Activated naive CD4-positive, alpha-beta T cell treated with anti-CD3 and anti-CD28 coated beads, Interleukin-2, amount 10 ng/mL, durations not matched to agents 7 days and 5 days (primary cell): ENCODE measurements at places on chromosomes 3 and 15.

- DNase-seq, result no peak
Measured at GRCh38 chr3:161212906-161213305, 8.2 kb upstream of the NMD3 start.

GRCh38 chr3:164332831-164333802, 745.2 kb downstream of the SI start:
- no peak for DNase-seq

GRCh38 chr3:52683611-52684010, 2.1 kb downstream of the PBRM1 start:
- no peak for DNase-seq

DNA sequence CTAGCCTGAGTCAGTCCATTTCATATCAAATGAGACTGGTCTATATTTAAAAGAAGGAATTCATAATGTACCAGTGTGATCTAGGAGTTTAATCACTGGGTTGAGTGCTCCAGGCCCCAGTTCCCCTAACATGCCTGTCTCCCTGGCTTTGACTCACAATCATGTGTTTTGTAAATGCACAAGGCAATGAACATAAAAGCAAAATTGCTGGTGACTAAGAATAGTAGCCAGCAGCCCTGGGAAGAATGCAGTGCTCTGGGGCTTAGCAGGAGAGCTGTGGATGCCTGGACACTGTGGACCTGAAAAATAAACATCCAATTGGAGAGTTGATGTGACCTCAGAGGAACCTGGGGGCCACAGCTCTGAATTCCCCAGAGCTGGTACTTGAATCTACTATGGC, 50.3 kb downstream of the SYNPR start:
- DNase-seq, result no peak

GRCh38 chr3:193795062-193795690, 202.2 kb downstream of the OPA1 start:
- no peak for DNase-seq

DNA sequence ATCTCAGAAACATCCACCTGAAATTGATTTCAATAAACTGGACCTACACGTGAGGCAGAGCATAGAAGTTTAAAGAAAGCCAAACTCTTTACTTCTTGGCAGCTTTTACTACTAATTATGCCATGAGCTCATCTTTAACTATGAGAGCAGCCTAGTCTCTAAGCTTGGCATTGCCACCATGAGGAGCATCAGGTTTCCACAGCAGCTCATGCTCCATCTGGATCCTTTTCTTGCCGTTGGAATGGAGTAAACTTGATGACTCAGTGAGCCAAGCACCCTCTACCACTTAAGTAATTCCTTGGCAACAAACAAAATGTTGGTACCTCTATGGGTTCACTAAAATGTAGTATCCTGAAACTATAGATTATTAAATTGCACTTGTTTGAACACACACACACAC, 583.2 kb downstream of the EPHA3 start:
- DNase-seq, result no peak

- no peak for DNase-seq
Measured at GRCh38 chr3:108524537-108524936, 14.1 kb upstream of the MYH15 start.

- DNase-seq, result no peak
Measured at GRCh38 chr3:183911763-183912506, 27.3 kb upstream of the PARL start.

DNA sequence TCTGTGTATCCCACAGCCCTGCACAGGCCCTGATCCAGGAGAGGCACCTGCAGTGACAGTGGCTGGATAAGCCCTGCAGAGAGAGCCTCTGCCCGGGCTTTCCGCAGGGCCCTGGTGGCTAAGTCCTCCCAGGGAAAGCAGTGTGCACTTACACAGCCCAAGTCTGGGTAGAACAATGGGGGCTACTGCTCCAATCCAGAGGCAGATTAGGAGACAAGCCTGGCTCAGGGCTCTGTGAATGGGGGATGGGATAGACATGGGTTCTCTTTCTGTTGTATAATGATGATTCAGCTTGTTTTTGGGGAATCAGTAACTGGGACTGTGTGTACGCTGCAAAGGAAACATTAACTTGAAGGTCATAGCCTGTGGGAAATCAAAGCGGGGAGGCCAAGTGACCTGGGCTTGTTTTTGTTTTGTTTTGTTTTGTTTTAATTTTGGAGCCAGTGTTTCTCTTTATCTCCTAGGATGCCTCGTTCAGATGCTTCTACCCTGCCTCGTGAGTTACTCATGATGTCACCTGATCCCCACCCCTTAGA, 4.1 kb upstream of the ALDH1L1 start:
- no peak for DNase-seq

DNA sequence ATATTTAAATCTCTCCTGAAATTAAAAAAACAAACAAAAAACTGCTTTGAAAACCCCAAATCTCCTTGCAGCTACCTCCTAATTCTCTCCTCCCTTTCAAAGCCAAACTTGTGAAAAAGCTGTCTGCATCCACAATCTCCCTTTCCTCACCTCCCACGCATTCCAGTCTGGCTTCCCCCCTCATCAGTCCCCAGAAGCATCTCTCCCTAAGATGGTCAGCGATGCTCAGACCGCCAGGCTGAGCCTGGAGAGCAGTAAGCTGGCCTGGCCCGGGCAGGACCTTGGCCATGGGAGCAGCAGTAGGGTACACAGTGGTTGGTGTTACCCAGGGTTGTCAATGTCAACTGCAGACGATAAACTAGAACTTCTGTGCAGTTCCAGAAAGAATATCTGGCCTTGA, 32.9 kb upstream of the BLM start:
- DNase-seq, result no peak

DNA sequence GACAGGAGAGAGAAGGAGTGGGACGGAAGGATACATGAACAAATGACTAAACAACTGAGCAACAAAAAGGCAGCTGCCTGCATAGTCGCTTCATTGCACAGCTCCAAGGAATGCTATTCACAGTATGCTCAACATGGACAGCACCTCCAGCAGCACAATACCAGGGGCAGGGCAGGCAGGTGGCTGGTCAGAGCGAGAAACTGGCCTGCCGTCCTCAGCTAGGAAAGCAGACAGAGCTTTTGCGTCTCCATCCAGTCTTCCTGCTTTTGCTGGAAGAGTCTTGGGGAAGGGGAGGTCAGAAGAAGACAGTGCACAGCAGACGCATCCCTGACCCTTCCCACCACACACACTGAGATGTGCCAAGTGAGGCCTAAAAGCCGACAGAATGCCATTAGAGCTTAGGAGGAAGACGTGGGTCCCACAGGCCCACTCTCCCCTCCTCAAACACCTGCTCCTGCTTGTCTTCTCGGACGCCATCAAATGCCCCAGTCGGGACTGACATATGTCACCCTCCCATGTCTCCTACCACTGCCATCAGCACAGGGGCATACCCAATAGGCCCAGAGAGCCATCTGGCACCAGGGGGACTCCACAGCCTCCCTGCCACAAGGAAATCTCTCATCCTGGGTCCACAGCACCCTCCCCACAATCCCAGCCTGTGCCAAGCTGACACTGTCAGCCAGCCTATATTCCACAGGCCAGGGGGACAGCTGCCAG, 3.9 kb downstream of the RAB6B start:
- no peak for DNase-seq

- DNase-seq, result no peak
Measured at GRCh38 chr15:88982304-88982945, 69.2 kb upstream of the MFGE8 start.

GRCh38 chr3:65893631-65894030, 145.1 kb downstream of the MAGI1 start:
- no peak for DNase-seq

- no peak for DNase-seq
Measured at GRCh38 chr3:55000546-55000945, 72.7 kb upstream of the LRTM1 start.

DNA sequence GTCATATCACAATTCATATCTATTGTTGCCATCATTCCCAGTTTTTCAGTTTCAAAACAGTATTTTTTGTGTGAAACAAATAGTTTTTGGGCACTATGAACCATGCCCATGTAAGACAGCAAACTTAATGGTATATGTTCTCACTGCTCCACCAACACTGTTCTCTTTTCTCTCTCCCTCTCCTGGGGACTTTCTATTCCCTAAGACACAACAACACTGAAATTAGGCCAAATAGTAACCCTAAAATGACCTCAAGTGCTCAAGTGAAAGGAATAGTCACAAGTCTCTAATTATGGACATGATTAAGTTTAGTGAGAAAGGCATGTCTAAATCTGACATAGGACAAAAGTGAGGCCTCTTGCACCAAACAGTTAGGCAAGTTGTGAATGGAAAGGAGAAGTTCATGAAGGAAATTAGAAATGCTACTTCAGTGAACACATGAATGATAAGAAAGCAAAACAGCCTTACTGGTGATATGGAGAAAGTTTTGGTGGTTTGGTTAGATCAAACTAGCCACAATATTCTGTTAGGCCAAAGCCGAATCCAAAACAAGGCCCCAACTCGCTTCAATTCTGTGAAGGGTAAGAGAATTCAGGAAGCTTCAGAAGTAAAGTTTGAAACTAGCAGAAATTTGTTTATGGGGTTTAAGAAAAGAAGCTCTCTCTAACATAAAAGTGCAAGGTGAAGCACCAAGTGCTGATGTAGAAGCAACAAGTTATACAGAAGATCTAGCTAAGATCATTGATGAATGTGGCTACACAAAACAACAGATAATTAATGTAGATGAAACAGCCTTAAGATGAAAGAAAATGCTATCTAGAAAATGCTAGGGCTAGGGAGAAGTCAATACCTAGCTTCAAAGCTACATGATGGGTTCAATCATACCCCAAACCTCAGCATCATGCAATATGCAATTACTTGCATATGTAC, 104.2 kb downstream of the CBLB start:
- peak; percentile 45 for DNase-seq

- peak; percentile 92 for DNase-seq
Measured at GRCh38 chr3:152268555-152269055, at the start of gene MBNL1. Gene MBNL1 (plus strand): TSS chr3:152268929. CDS start chr3:152300194, 31,265 bp downstream.

DNA sequence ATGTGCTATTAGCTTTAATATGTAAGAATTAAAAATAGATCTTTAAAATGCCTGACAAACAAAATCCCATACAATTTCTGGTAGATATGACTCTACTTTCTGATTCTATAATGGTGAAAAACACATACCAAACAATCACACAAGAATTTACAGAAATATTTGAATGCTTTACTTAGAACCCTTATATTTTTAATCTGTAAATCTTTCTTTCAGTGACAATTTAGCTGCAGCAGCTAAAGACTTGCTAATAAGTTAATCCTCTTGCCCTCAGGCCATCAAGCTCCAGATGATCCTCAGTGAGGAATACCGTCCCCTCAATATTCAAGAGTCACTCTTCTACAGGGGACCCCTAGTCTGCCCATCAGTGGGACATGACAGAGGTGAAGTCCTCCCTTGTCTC, 55.6 kb downstream of the C3orf80 start:
- DNase-seq, result no peak

DNA sequence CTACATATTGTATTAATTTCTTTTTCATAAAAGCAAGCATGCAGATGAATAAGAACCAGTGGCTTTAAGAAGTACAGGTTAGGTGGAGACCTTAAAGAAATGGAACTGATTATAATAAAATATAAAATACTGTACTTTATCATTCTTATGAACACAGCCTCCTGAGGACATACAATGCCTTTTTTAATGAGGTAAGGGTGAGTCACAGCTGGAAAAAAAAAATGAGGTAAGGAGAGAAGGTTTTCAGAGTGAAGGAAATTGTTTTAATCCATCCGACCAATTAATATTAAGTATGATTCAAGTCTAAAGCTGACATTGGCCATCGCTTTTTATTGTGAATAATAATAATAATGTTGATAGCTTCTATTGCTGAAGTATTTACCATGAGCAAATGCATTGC, 170.3 kb upstream of the SOX2 start:
- no peak for DNase-seq

- DNase-seq, result no peak
Measured at GRCh38 chr3:11134794-11135193, 19.5 kb upstream of the HRH1 start.

DNA sequence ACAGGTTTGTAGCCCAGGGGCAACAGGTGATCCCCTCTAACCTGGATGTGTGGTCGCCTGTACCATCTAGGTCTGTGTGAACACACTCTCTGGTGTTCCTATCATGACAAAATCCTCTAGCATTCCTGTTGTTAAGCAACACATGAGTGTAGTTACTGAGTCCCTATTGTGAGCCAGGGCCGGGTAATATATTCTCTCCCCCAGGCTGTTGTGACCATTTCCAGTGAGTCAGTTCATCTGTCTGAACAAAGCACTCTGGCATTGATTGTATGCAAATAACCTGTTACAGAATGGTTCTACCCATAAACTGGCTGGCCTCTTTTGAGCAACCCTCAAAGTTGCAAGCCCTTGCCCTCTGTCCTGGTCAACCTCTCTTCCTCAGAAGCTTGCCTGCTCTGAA, 2.6 kb upstream of the FLNB start:
- DNase-seq, result no peak

GRCh38 chr3:14227856-14228255, 49.2 kb downstream of the LSM3 start:
- no peak for DNase-seq

GRCh38 chr3:69411346-69411745, 25.5 kb upstream of the FRMD4B start:
- no peak for DNase-seq

DNA sequence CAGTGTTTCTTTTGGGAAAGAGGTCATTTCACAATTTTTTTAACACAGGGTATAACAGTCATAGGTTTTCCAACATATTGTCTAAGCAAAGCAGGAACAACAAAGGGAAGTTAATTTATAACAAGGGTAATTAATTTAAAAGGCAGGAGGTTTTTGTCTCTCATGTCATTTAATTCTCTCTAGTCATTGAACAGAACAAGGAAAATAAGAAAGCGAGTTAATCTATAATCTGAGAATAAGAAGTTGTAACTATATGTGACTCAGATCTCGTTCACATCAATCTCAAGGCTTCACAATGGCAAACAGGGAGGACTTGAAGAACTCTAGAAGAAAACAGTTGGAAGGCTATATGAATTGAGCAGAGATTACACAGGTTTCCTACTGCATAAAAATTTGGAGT, 579.8 kb upstream of the CCDC54 start:
- no peak for DNase-seq

- no peak for DNase-seq
Measured at GRCh38 chr15:81531109-81531592, 157.1 kb upstream of the TMC3 start.

- DNase-seq, result no peak
Measured at GRCh38 chr3:6526321-6526720, 334.6 kb upstream of the GRM7 start.

- DNase-seq, result no peak
Measured at GRCh38 chr3:130316169-130316568, 29.3 kb upstream of the COL6A5 start.

- no peak for DNase-seq
Measured at GRCh38 chr15:83249030-83249343, 35.5 kb downstream of the BNC1 start.
